ENCODE measurements at places on chromosomes 5 and 9.

GRCh38 chr5:88925692-88926490, 42.9 kb upstream of the MEF2C start:
- no peak for DNase-seq

GRCh38 chr5:163916376-163916775, 411.0 kb downstream of the MAT2B start:
- no peak for DNase-seq

GRCh38 chr9:15433191-15433590, 10.5 kb downstream of the SNAPC3 start:
- no peak for DNase-seq

- no peak for DNase-seq
Observed at GRCh38 chr9:137333016-137333671, 31.1 kb upstream of the NRARP start.

DNA sequence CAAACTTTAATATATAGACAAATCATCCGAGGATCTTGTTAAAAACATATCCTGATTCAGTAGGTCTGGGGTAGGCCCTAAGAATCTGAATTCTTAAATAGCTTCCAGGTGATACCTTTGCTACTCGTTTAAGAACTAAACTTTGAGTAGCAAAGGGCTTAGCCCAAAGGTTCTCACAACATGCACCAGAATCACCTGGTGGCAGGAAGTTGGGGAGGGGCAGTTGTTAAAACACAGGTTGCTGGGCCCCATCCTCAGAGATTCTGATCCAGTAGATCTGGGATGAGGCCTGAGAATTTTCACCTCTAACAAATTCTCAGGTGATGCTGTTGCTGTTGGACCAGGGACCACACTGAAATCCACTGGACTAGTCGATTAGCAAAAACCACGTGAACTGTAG, 20.0 kb upstream of the RGMB start:
- no peak for DNase-seq

GRCh38 chr9:116937361-116937760, 250.3 kb downstream of the TRIM32 start:
- no peak for DNase-seq

- peak; percentile 74 for DNase-seq
Observed at GRCh38 chr9:105447814-105448812, at the start of gene FSD1L. Gene FSD1L, plus strand, starts transcription at chr9:105448034. Its CDS starts 187 bp downstream, at chr9:105448221.

DNA sequence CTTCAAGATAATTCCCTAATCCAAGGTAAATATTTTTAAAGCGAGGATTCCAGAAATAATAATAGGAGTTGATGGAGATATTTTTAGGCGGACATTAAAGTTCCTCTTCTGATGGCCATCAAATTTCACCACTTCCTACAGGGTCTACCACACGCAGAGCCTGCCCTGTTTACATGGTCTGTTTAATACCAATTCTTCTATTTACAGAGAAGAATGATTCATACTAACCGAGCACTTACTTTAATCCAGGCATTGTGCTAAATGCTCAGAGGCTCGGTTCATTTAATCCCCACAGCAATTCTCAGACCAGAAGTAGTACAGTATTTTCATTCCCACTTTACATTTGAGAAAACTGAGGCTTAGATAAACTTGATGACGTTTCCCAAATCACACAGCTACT, 3.0 kb upstream of the ITGA1 start:
- no peak for DNase-seq

DNA sequence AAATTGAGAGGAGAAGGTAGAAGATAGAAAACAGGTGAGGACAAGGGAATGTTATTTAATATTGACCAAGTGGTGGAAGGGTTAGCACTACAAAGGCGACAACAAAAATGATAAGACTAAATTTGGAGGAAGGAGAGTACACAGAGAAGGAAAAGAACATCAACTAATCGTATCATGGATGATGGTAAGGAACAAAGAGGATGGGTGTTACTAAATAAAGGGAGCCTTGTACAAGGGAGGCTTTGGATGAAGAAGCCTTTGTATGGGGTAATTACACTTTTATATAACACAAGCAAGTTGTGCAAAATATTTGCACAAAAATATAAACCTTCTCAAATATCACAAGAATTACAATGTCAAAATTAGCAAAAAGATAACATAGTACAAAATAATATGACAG, 125.7 kb downstream of the ZNF608 start:
- no peak for DNase-seq

GRCh38 chr5:127706691-127707090, 3.5 kb downstream of the CCDC192 start:
- DNase-seq: no peak

GRCh38 chr5:41346609-41347008, 133.3 kb upstream of the C6 start:
- no peak for DNase-seq

DNA sequence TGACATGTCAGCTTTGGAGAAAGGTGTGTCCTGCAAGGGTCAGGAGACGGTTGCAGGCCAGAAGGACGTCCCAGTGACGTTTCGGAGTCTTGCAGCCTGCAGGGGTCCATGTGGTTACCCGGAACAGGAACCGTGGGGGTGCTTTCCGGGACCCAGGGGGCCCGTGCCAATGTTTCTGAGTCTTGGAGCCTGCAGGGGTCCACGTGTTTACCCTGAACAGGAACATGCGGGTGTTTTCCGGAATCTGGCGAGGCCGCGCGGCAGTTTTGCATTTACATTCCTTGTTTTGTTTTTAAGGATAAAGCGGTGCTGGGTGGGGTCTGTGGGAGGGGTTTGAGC, 30.6 kb downstream of the NKD2 start:
- DNase-seq: no peak

Measured in CD4-positive, alpha-beta memory T cell (primary cell).